ENCODE measurements at places on chromosomes 5 and 9.

GRCh38 chr9:36488389-36488756, 84.3 kb upstream of the MELK start:
- no peak for DNase-seq

DNA sequence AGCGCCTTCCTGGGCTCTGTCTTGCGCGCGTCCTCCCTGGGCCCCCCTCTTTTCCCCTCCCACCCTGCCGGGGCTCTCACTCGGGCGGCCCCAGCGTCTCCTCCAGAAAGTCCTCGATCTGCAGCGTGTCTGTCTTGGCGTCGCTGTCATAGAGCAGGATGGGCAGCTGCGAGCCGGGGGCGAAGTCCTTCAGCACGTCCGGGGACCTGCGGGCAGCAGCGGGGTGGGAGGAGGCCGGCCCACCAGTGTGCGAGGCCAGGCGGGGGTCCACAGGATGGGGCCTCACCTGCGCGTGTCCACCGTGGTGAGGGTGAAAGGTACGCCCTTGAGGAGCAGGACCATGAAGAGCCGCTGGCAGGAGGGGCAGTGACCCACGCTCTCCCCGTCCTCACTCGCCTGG, 1.0 kb downstream of the CLIC3 start:
- no peak for DNase-seq

GRCh38 chr9:132774886-132775285, 103.2 kb downstream of the AK8 start:
- no peak for DNase-seq

DNA sequence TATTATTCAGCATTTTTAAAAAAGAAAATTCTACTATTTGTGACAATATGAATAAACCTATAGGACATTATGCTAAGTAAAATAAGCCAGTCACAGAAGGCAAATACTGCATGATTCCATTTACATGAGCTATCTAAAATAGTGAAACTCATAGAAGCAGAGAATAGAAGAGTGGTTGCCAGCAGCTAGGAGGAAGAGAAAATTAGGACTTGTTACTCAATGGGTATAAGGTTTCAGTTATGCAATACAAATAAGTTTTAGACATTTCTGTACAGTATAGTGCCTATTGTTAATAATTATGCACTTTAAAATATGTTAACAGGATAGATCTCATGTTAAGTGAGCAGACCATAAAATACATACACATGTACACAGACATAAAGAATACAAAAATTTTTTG, 73.8 kb upstream of the SPINK5 start:
- DNase-seq, result no peak

- no peak for DNase-seq
These were observed 16.2 kb downstream of the CDC14B start for GRCh38 chr9:96603305-96604003.

- no peak for DNase-seq
These were observed 48.6 kb downstream of the HRH2 start for GRCh38 chr5:175706499-175706898.

GRCh38 chr5:129506086-129506485, 46.0 kb downstream of the ADAMTS19 start:
- no peak for DNase-seq

GRCh38 chr5:1516615-1517601, 6.9 kb downstream of the LPCAT1 start:
- DNase-seq, result no peak

DNA sequence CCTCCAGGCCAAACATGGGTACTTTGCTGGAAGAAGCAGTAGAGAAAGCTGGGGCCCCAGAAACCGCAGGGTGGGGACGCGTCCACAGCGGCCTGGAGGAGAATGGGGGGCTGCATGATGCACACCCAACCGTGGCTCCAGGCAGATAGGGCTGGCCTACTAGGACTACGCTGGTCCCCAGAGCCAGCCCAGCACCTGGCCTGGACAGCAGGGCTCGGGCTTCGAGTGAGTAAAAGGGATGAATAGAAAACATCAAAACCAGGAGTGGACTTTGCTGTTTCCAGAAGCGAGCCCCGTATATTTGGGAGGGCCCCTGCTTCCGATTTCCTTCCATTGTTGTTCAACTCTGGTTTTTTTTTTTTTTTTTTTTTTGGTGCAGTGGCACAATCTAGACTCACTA, 30.7 kb downstream of the DBH start:
- no peak for DNase-seq

GRCh38 chr5:16754086-16754485, 137.3 kb upstream of the RETREG1 start:
- no peak for DNase-seq

- DNase-seq, result no peak
These were observed 75.4 kb downstream of the NFIB start for GRCh38 chr9:14238518-14238917.

Data from GF-D8 (cell line).